ENCODE measurements at places on chromosomes 2 and 18.

- no peaks in the 10 kb centered on the region for H3K4me1 ChIP-seq
- H3K27ac ChIP-seq, result no peak overlapping the region
- H3K27me3 ChIP-seq, result no peaks in the 10 kb centered on the region
- H3K4me3 ChIP-seq, result no peak overlapping the region
- DNase-seq, result no peak
Observed at GRCh38 chr2:168986398-168986943, 44.7 kb downstream of the ABCB11 start.

- H3K4me3 ChIP-seq, result no peak overlapping the region
- no peaks in the 10 kb centered on the region for H3K4me1 ChIP-seq
- no peaks in the 10 kb centered on the region for H3K27me3 ChIP-seq
- no peak overlapping the region for H3K27ac ChIP-seq
- H3K36me3 ChIP-seq, result no peaks in the 10 kb centered on the region
Observed at GRCh38 chr18:65631766-65632165, 119.0 kb upstream of the CDH7 start.

GRCh38 chr2:119431155-119431975, at the start of gene TMEM37:
TSS of gene TMEM37 (plus strand) at chr2:119431854. CDS start at chr2:119431904, 50 bp downstream.
- H3K4me3 ChIP-seq, result peak within 1 kb of the TSS; percentile 44
- H3K27ac ChIP-seq, result peak within 1 kb of the TSS; percentile 78
- H3K27me3 ChIP-seq, result peaks cover 2% of the 10 kb centered on the region
- DNase-seq, result peak; percentile 93

GRCh38 chr2:10655499-10656225, 34.1 kb downstream of the NOL10 start:
- H3K4me3 ChIP-seq, result no peak overlapping the region
- H3K4me1 ChIP-seq, result no peaks in the 10 kb centered on the region
- H3K27me3 ChIP-seq, result no peaks in the 10 kb centered on the region
- no peak overlapping the region for H3K27ac ChIP-seq
- peaks cover 91% of the 10 kb centered on the region for H3K36me3 ChIP-seq

- no peak for DNase-seq
- no peaks in the 10 kb centered on the region for H3K36me3 ChIP-seq
- H3K27me3 ChIP-seq, result no peaks in the 10 kb centered on the region
- no peak overlapping the region for H3K27ac ChIP-seq
- no peak overlapping the region for H3K4me3 ChIP-seq
- H3K4me1 ChIP-seq, result peaks cover 9% of the 10 kb centered on the region
Observed at GRCh38 chr2:20425371-20425881, 21.4 kb upstream of the RHOB start.

- peak; percentile 50 for DNase-seq
- no peaks in the 10 kb centered on the region for H3K27me3 ChIP-seq
- H3K4me1 ChIP-seq, result peaks cover 22% of the 10 kb centered on the region
- no peaks in the 10 kb centered on the region for H3K36me3 ChIP-seq
- H3K4me3 ChIP-seq, result no peak overlapping the region
Observed at GRCh38 chr18:74139888-74140287, 7.7 kb downstream of the FBXO15 start.

DNA sequence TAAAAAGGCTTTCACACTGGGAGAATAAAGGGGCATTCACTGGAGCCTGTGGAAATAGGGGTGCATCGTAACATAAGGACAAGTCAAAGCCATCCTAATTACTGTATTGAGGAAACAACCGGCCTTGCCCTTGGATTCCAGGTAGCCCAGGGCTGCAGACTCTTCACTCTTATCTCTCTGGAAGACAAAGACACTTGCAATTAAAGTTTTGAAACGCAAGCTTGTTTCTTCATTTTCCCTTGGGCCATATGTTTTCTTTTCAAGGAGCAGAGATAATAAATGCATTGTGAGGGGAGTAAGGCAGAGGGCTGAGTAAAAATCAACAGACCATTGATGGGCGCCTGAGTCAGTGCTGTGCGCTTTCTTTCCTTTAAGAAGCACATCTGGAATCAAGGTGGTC, 11.5 kb downstream of the TNFRSF11A start:
- no peak overlapping the region for H3K27ac ChIP-seq
- H3K36me3 ChIP-seq, result no peaks in the 10 kb centered on the region
- H3K27me3 ChIP-seq, result peaks cover 42% of the 10 kb centered on the region
- no peak overlapping the region for H3K4me3 ChIP-seq
- DNase-seq, result no peak
- H3K4me1 ChIP-seq, result no peaks in the 10 kb centered on the region

- H3K4me3 ChIP-seq, result no peak overlapping the region
- no peaks in the 10 kb centered on the region for H3K27me3 ChIP-seq
- no peak overlapping the region for H3K27ac ChIP-seq
- H3K36me3 ChIP-seq, result no peaks in the 10 kb centered on the region
Observed at GRCh38 chr2:239609607-239610310, 208.9 kb upstream of the HDAC4 start.

- H3K4me3 ChIP-seq, result no peak overlapping the region
- no peaks in the 10 kb centered on the region for H3K27me3 ChIP-seq
- H3K36me3 ChIP-seq, result peaks cover 85% of the 10 kb centered on the region
- no peak overlapping the region for H3K27ac ChIP-seq
- no peak for DNase-seq
Observed at GRCh38 chr2:99425022-99425421, 64.8 kb downstream of the REV1 start.

- no peak for DNase-seq
- no peak overlapping the region for H3K27ac ChIP-seq
Observed at GRCh38 chr2:26318950-26319349, 27.0 kb upstream of the SELENOI start.

DNA sequence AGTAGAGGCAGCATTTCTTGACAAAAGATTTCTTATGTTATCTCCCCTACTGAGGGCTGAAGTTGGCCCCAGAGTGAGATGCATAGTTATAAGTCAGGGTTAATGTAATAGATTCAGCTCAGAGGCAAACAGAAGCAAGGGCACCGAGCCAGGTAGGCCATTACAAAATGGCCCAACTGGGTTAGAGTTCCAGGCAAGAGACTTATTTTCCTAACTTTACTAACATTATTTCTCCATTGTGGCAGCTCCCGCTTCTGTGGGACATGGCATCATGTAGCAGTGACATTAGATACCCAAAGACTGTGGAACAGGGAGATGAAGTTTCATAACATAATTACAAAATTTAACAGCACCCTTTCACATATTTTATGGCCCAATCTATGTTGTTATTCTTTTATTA, 27.1 kb downstream of the TSPYL6 start:
- peaks cover 5% of the 10 kb centered on the region for H3K4me1 ChIP-seq
- no peak overlapping the region for H3K4me3 ChIP-seq
- H3K36me3 ChIP-seq, result no peaks in the 10 kb centered on the region
- no peak for DNase-seq
- no peaks in the 10 kb centered on the region for H3K27me3 ChIP-seq

GRCh38 chr2:43233218-43234212, 7.1 kb upstream of the ZFP36L2 start:
- DNase-seq, result no peak
- peaks cover 3% of the 10 kb centered on the region for H3K4me1 ChIP-seq
- H3K27ac ChIP-seq, result no peak overlapping the region
- H3K4me3 ChIP-seq, result no peak overlapping the region

- peaks cover under 1% of the 10 kb centered on the region for H3K27me3 ChIP-seq
- no peak overlapping the region for H3K4me3 ChIP-seq
- DNase-seq, result no peak
- H3K27ac ChIP-seq, result no peak overlapping the region
Observed at GRCh38 chr2:130877258-130877657, 40.5 kb downstream of the ARHGEF4 start.

DNA sequence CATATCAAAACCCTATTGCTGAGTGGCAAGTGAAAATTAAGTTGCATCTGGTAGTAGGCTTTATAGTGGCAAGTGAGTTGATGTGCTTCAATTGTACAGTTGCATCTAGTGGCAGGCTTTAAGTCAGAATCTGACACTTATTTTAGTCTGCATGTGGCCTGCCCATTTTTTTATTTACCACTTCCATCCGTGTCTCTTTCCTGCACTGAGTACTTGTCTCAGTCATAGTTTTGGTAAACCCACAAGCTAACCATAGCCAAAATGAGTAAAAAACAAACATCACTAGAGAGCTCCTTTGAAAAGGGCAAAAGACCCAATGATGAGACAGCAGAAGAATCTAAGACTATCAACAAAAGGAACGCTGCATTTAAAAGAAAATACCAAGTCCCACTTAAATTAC, 96.0 kb upstream of the CRACDL start:
- H3K27ac ChIP-seq, result no peak overlapping the region
- no peak overlapping the region for H3K4me3 ChIP-seq
- H3K27me3 ChIP-seq, result no peaks in the 10 kb centered on the region
- no peaks in the 10 kb centered on the region for H3K4me1 ChIP-seq
- H3K36me3 ChIP-seq, result no peaks in the 10 kb centered on the region
- DNase-seq, result no peak

DNA sequence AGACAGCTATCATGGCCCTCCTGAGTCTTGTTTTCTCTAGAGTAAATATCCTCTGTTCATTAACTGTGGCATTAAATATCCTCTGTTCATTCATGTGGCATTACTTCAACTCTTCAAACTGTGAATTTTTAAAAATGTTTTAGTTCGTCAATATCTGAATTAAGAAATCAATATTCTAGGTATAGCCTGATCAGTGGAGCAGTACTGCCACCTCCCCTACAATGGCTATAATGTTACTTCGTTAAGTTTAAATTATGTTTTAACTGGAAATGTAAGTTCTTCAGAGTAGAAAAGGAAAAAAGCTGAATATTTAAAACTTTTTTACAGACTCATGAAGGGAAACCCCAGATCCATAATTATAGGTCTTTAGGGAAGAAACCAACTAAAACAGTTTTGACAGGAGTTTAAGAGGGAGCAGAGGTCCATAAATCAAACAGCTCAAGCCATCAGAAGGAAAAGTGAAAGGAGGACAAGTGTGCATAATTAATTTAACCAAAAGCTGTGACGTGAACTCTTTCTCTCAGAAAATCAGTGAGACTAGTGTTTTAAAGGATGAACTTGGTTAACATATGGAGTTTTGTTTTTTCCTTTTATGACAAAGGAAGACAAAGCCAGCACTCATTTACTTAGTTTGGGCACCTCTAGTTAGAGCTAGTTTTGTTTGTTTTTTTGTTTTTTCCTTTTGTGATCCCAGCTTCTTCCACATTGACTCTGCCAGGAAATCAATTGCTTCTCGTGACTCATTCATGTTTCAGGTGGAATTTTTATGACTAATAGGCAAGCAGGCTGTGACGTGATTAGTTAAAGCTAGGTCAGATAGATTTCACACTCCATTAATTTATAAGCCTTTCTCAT, 44.9 kb downstream of the RBBP8 start:
- peaks cover 78% of the 10 kb centered on the region for H3K36me3 ChIP-seq
- no peak overlapping the region for H3K4me3 ChIP-seq
- no peaks in the 10 kb centered on the region for H3K4me1 ChIP-seq
- H3K27ac ChIP-seq, result no peak overlapping the region
